ENCODE measurements at places on chromosomes 1 and 21. TPM values are rescaled to one million over a fixed set of nuclear protein-coding genes. Genes with fewer than 3 reads are reported as not detected.

Gene KCNA3
- total RNA-seq, result 5.4 TPM

Gene REN
- 0.28 TPM for total RNA-seq

Gene TMPRSS3
- total RNA-seq, result 7.9 TPM

Gene SH2D2A
- 2.4 TPM for total RNA-seq

Data from lung (tissue), 17 donors.